Stimulated activated CD4-positive, alpha-beta T cell treated with anti-CD3 and anti-CD28 coated beads, Interleukin-12 subunit alpha, Interleukin-12 subunit beta, amount 100 ng/mL, for 48 hours (primary cell): ENCODE measurements at places on chromosomes 2 and 18.

DNA sequence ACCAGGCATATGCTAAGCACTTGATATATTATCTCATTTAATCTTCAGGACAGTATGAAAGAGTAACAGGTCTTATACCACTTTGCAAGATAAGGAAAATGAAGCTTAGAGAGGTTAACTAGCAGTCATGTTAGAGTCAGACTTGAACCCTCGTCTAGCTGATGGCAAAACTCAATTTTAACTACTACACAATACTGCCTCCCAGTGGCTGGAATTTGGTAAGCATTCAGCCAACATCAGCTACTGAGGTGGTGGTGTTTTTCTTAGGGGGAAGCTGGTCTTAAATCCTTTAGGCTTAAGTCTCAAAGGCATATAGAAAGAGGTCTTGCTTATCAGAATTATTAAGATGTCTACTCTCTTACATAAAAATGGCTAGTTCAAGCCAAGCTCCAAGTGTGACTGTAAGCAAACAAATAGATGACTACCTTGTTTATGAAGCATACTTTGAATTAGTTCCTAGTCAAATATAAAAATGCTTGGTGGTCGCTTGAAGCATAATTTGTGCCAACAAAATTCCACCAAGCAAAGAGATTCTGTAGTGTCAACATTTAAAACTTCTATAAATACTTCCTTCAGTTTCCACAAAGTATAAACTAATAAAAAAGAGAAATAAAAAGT lies 325.4 kb upstream of the FIGN start:
- DNase-seq, result peak; percentile 1

DNA sequence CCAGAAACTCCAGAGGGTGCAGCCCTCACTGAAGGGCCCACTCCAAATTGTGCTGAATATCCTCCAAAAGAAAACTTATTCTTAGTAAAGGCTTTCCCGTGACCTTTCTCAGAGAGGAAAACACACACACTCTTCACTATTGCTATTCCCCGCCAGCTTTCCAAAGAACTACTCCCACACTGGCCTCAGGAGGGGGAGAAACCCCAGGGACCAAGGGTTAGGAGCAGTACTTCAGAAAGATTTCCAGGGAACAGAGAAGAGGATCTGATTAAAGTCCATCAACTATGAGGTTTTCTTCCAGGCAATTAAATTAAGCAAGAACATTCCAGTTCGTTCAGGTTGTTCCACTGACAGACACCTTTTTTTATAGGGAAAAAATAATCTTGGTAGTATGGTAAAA lies 150.2 kb downstream of the TTC32 start:
- DNase-seq, result no peak

GRCh38 chr2:217853301-217853881 lies 149.4 kb downstream of the TNS1 start:
- no peak for DNase-seq

DNA sequence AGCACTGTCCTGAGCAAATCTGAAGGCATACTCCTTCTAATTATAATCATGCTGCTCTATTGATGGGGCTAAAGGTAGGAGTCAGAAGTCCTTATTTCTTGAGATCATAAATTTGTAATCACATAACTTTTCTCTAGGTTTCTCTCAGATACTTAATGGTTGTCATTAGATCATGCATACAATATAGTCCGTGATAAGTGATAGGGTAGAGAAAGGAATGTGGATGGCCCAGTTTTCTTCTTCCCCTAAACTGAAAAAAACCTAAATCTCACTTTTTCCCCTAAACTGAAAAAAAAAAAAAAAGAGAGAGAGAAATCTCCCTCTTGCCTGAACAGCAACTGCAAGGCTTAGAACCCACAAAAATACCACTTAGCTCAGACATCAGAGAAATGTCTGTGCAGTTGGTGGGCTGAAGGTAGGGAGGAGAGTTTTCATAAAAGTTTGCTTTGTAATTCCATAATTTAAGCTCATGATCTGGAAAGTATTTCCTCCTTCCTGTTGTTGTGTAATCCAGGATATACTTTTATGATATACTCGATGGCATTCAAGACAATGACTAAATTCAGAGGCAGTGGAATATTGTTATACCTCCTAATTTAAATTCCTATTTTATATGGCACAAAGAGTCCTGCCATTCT lies 79.3 kb upstream of the ITPRID2 start:
- DNase-seq, result no peak

GRCh38 chr2:30161929-30162706 lies 15.3 kb downstream of the YPEL5 start:
- DNase-seq, result no peak

- no peak for DNase-seq
Measured at GRCh38 chr2:47160660-47161059, 5.6 kb upstream of the STPG4 start.

DNA sequence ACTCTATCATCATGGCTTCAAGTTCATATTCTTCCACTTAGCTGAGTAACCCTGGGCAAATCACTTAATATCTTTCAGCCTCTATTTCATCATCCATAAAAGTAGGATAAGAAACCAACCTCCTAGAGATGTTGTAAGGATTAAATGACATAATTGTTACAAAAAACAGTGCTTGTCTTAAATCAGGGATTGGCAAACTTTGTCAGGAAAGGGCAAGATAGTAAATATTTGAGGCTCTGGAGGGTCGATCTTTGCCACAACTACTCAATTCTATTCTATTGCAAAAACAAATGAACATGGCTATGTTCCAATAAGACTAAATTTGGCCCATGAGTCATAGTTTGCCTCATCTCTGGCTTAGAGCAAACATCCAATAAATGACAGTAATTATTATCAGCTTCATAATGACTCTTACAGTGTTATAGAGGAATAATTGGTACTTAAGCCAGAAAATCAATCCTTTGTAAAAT lies 184.7 kb downstream of the SATB2 start:
- DNase-seq, result no peak

DNA sequence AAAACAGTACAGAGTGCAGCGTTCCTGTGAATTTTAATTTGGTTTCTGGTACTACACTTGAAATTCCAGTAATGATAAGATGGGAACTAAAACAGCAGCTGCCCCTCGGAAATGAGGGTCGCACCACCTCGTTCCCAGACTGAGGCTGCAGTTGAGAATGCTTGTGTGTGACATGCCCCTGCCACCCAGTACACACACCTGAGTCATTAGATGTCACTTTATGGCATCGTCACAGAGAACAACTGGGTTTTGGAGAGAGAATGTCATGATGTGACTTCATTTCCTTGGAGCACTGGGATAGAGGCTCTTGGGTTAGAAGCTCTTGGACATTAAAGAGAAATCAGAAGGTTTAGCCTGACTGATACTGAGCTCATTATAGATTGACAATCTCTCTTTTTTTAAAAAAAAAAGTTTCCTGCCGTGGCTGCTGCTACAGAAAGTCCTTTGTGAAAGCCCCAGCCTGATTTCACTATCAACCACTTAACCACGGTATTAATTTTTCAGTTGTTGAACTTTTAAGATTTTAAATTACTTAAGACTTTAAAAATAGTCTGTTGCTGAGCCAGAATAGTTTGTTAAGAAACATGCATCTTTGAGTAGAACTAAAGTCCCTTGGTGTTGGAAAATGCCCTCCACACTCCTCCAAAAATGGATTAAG lies 24.5 kb downstream of the BCL2L11 start:
- no peak for DNase-seq

DNA sequence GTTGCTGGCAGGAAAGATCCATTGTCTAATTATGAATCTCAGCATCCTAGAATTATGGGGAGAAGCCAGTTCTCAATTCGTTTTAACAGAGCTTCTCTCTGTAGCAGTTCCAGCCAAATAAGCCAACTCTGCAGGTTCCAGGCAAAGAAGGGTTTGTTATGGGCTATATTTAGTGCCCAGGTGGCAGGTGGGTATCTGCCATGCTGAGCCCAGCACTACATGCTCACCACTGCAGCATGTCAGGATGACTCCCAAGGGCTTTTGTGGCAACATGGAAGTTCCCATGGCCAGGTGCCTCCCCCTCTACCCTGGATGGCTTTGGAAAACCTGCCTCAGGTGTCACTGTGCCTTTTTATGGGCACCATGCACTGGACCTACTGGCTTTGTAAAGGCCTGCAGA lies 137.7 kb upstream of the MSH6 start:
- no peak for DNase-seq

GRCh38 chr18:68262690-68263294 lies 452.1 kb downstream of the TMX3 start:
- DNase-seq, result no peak

DNA sequence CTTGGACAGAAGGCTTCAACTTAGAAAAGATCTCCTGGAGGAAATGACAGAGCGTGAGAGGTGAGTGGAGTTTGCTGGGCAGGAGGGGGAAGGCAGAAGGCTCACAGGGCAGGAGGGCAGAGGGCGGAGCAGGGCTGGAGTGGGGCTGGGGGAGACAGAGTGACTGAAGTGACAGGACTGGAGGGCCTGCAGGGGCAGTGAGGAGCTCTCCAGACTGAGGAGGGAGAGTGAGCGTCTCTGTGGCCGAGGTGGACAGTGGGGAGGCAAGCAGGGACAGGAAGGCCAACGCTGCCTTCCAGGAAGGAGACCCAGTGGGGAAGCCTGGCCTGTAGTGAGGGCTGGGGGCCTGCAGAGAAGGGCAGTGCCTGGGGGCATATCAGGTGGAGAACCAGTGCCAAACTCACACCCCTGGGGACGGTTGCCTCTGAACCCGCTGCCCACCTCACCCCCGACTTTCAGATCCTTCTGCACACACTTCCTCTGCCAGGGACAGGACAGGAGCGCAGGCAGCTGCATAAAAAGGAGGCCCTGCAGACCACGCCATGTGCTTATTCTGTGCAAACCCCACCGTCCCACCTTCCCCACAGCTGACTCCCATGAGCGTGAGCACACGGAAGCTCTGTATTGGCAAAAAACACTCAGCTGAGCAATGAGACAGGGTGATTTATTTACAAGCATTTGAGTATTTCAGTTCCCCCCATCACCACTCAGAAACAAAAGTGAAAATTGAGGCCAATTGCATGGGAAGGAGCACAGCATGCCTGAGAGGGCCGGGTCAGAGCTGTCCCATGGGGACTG lies 244.3 kb downstream of the FAM210A start:
- no peak for DNase-seq

DNA sequence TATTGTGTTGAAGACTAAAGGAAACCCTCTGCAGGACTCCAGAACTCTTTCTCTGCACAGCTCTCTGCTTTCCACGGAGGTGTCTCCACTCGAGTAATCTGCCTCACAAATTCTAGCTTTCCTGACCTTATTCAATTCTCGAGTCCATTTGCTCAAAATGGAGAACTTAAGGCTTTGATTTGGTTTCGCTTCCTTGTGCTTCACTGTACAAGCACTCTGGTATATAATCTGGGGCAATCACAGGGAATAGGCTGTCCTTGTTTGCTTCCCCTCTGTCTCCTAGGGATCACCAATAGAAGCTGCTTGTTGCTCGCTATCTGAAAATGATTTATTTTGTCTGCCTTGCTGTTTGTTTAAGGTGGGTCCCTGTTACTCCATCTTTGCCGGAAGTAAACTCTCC lies 129.1 kb upstream of the DOCK10 start:
- DNase-seq, result no peak

- no peak for DNase-seq
Measured at GRCh38 chr2:54161660-54162424, 46.4 kb downstream of the ACYP2 start.

DNA sequence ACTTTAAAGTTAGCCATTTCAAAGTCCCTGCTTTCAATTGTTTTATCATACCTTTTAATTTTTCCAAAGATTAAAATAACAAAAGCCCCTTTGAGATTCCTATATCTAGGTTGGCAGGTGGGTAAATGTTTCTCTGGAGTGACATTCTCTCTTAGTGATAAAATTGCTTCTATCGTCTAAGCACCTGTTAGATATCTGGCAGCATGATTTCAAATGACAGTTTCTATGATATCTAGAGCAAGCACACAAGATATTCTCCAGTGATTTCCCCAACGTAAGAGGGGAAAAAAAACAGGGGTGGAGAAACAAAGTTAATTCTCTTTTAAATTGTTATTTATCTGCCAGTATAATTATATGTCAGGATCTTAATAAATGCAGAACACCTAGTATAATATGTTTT lies 610.2 kb downstream of the DSC3 start:
- DNase-seq, result no peak

GRCh38 chr2:6423944-6424343 lies 441.8 kb downstream of the CMPK2 start:
- no peak for DNase-seq

- no peak for DNase-seq
Measured at GRCh38 chr2:179273461-179273962, 8.9 kb upstream of the SESTD1 start.

DNA sequence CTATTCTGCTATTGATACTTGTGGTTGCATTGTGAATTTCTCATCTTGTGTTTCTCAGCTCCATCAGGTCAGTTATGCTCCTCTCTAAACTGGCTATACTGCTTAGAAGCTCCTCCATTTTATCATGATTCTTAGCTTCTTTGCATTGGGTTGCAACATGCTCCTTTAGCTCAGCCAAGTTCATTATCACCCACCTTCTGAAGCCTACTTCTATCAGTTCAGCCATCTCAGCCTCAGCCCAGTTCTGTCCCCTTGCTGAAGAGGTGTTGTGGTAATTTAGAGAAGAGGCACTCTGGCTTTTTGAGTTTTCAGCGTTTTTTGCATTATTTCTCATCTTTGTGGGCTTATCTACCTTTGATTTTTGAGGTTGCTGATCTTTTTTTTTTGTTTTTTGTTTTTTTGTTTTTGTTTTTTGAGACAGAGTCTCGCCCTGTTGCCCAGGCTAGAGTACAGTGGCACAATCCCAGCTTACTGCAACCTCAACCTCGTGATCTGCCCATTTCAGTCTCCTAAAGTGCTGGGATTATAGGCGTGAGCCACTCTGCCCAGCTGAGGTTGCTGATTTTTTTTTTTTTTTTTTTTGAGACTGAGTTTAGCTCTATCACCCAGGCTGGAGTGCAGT lies 36.0 kb downstream of the ANKRD12 start:
- DNase-seq, result no peak

DNA sequence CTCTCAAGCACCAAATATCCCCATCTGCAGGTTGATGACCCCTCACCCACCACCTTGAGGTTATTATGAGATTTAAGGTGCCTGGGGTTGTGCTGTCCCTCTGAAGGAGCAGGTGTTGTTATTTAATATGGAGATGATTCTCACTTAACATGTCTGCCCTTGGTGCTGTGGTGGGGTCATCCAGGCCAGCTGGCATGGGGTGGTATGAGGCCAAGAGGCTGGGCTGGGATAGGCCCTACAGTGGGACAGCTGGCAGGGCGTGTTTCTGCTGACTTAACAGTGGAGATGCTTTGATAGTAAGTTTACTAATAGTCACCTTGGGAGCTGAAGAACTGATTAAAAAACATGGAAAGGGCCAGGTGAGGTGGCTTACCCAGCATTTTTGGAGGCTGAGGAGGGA lies 22.4 kb downstream of the SERPINB12 start:
- no peak for DNase-seq

- no peak for DNase-seq
Measured at GRCh38 chr2:240999873-241000541, 1.6 kb downstream of the SNED1 start.

GRCh38 chr18:303607-304006 lies 35.8 kb upstream of the THOC1 start:
- no peak for DNase-seq

- DNase-seq, result no peak
Measured at GRCh38 chr2:220695397-220696279, 876.5 kb downstream of the EPHA4 start.

DNA sequence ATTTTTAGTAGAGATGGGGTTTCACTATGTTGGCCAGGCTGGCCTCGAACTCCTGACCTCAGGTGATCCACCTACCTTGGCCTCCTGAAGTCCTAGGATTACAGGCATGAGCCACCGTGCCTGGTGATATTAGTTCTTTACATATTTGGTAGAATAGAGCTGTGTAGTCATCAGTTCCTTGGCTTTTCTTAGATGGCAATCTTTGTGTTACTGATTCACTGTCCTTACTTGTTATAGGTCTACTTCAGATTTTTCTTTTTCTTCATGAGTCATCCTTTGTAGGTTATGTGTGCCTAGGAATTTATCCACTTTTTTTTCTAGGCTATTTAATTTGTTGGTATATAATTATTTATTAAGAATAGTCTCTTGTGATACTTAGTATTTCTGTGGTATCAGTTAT lies 30.3 kb upstream of the ZSWIM2 start:
- DNase-seq, result no peak
